ENCODE measurements at places on chromosomes 11 and 22.

DNA sequence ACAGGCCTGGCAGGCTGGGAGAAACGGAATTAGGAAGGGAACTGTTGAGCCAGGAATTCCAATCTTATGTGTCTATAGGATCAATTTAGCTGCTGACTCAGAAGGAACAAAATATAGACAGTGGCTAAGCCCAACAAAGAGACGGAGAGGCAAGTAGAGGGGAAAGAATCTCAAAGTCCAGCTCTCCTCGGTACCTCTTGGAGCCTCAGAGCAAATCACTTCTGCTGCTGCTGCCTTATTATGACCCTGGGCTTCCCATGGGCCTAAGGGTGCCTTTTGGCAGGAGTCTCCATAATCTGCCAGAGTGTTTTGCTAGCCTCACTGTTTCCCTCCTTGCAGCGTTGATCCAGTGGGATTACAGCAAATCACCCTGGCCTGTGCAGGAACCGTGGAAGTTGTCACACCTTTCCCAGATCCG lies 31.7 kb downstream of the PAX6 start:
- no peak for DNase-seq

DNA sequence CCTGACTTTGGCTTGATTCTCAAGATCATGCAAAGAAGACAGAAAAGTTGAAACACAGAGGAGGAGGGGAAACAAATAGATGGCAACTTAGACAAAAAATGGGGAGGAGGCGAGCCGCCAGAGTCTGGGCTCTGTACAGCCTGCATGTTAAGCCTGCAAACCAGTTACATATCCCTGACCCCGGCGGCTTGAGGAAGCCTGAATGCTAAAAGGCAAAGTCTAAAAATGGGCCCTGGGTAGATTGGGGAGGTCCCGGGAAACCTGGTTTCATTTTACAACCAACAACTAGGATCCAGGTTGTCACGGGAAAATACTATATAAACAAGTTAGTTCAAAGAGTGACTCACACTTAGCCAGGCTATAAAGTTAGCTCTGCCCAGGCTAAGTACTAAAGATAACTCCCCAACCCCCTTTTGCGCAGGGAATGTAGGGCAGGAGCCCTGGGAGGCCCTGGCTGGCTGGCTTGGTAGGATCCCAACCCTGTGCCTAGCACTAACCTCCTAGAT lies 18.8 kb upstream of the ZBTB16 start:
- DNase-seq, result no peak

DNA sequence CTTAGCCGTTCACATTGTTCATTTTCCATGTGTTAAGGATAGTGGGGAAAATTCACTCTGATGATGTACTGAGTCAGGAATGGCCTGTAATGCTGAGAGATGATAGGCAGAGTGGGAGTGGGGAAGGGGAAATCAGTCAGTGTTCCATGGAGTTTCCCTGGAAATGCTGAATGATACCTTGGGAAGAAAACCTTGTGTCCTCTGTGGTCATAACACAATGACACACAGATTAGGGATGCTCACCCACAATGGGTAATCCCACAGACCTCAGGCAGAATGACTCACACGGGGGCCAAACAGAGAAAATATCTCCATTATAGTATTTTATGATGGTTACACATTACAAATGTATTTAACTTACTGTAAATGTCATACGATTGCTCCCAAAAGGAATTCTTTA lies 118.0 kb downstream of the SNX19 start:
- DNase-seq, result no peak

DNA sequence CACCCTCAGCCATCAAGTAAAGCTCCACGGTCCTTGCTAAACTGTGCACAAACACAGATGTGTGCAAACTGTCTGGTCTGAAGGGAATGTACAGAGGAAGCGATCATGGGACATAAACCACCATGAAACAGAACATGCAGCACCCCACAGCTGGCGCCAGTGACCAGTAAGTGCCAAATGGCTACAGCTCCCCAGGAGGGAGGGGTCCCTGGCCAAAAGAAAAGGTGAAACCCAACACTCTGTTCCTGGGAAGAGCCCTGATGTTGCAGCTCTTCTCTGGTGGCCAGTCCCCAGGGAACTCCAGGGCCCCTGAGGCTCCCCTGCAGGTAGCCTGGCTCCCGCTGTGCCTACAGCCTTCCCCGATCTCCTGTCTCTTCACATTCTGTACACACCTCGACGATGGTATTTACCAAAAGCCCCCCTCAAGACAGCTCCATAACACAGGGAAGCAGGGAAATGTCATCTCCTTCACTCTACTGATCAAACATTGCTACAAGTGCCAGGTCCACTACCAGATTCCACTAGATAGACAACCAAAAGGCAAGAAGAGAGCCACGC lies 2.9 kb downstream of the DGCR6L start:
- no peak for DNase-seq

DNA sequence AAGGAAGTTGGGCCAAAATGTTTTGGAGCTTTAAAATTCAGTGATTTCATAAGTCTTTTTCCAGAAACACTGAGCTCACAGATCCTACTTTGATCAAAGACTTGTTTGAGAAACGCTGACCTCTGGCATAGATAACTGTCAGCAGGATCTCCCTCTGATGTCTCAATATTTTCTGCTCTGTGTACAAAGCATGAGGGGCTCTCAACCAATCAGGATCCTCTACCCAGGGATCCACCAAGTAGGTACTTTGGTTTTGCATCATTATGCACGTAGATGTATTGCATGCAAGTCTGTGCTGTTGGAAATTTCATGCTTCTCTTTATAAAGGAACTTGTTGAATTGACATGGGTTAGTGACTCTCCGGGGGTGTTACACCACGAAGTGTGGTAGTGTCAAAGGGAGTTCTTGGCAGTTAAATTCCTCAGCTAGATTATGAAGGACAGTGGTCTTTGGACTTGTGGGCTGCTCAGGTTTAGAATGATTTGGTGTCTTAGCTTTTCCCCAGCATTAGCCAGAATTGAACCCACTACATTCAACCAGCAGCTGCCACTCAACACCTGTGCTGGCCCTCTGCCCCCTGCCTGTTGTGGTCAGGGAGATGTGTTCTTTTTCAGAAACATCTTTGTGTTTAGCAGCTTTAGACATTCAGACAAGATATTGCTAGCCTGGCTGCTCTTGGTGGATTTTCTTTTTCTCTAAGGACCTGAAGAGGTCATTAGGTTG lies 1.7 kb upstream of the DIXDC1 start:
- DNase-seq, result no peak

GRCh38 chr11:128660947-128661346 lies 32.9 kb upstream of the FLI1 start:
- DNase-seq, result no peak

DNA sequence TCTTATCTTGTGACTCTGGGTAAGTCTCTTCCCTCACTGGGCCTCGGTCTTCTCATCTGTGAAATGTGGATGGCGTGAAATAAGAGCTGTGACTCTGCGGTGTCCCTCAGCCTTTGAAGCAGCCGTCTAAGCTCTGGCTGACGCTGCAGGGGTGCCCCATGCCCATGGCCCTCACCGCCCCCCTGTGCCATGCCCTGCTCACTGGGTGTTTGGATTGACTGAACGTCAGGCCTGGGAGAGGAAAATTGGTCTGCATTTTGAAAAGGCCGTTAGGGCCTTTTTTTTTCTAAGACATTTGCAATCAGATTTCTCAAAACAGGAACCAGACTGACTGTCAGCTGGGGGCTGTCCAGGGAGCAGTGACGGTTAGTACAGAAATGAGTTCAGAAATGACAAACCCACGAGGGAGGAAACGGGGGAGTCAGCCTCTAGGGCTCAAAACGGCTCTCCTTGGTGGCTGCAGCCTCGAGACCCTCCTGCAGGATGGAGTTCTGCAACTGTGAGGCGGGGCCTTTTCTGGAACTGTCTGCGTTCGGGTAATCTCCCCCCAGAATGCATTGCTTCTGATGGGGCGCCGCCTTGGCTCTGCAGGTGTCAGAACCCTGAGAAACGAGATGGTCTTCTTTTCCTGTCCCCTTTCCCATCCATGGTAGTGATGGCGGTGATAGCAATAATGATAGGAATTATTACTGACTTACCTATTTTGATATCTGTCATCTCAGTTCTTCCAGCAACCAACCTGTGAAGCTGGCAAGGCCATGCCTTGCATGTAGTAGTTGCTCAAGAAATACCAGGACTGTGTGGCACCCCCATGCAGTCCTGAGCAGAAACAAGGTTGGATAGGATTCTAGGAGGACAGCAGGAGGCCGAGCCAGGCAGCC lies 2.0 kb downstream of the GRK2 start:
- no peak for DNase-seq

DNA sequence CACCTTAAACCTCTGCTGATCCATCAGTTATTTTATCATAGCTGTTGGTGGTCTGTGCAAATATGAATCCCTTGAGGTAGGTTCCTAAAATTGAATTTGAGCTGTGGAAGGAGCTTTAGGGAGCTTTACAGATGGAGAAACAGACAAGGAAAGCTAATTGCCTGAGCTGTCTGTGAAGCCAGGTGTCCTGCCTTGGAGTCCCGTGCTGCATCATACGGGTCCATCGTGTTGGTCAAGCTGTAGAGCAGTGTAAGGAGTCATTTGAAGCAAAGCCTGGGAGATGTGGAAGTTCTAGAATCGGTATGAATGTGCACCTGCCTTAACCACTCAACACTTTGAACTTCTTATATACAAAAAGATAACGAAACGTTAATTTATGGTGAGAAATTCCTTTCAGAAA lies 1.0 kb downstream of the POLA2 start:
- DNase-seq, result no peak

GRCh38 chr22:29861672-29862297 lies 21.2 kb upstream of the MTMR3 start:
- DNase-seq, result no peak

DNA sequence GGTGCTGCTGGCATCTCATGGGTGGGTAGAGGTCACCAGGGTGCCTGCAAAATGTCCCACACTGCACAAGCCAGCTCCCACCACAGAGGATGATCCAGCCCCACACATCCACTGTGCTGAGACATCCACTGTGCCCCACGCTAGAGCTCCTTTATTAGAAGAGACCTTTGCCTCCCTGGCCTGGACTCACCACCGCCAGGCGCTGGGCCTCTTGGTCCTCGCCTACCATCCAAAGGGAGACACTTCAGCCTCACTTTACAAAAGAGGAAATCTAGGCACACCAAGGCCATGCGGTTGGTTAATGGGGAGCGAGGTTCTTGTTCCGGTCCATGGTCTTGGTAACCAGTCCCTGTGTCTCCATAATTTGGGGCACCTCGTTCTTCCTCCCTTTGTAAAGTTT lies 3.4 kb upstream of the ANO1 start:
- DNase-seq, result no peak

GRCh38 chr22:17358415-17358814 lies 10.8 kb upstream of the CECR2 start:
- no peak for DNase-seq

GRCh38 chr11:62599901-62600300 lies 1.8 kb downstream of the MTA2 start:
- no peak for DNase-seq

DNA sequence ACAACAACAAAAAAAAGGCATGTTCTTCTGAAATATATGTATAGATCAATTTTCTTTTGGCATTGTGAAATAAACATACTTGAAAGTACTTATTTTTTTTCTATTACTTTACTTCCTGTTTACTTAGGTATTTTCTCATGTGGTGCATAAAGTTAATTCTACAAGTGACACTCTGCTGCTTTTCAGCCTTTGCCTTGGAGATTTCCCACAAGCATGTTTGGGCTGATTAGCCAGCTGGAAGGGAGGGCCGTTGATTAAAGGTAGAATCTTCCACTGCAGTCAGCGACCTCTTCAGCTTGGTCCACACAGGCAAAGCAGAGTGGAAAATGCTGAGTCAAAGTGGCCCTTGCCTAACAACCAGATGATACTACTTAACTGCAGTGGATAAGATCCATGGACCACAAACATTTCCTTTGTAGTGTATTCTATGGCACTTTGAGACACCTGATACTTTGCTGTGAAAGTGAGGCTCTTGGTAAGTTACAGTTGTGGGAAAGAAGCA lies 176.0 kb downstream of the ARHGAP42 start:
- no peak for DNase-seq

Measured in pulmonary artery endothelial cell (primary cell).